ENCODE measurements at places on chromosomes 3 and 15.

GRCh38 chr3:119019767-119020518 is 14.7 kb downstream of the IGSF11 start:
- no peak for DNase-seq

- DNase-seq = no peak
These were observed 31.5 kb downstream of the TM2D3 start for GRCh38 chr15:101620671-101621070.

DNA sequence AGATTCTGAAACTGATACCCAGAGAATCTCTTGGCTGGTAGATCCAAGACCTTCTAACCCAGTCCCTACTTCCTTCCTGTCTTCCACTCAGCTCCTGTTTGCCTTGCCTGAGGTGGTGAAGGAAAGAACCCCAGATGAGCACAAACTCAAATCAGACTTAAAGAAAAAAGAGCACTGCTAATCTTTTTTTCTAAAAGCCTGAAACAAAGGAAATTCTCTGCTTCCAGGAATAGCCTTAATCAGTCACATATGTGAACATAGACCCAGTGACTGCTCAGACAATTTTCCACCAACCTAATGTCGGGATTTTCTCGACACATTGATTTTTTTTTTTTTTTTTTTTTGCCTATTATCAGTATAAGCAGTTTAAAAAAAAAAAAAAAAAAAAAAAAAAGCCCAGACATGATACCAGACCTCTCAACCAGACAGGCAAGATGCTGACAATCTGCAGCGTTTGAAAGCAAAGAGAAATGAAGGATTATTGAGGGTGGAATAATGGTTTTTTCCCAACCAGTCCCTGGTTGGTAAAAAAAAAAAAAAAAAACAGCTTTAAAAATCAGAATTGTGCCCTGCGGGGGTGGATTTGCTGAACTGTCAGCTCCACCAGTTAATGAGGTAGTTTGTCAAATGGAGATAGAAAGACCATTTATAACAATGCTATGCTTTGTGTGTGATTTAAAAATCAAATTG is 256.8 kb upstream of the RARB start:
- no peak for DNase-seq

DNA sequence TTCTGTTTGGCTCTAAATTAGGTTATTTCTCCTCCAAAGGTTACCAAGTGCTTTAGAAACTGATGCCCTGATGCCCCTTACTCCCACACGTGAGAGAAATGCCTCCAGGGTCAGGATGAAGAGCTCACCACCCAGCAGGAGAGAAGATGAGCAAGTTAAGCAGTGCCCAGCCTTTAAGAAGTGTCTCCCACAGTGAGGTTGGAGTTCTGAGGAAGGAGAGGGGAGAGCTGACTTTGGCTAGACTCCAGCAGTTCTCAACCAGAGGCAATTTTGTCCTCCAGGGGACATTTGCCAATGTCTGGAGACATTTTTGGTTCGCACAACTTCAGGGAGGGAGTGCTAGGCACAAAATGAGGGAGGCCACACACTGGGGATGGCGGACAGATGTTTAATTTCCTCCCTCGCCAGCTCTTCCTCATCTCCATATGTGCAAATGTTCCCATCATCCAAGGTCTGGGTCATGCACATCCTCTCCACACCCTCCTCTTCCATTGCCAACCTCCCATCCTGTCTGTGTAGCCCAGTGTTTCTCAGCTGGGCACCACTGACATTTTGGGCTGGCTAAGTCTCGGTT is 50.6 kb upstream of the SLC7A14 start:
- no peak for DNase-seq

GRCh38 chr3:16667633-16668032 is 62.4 kb upstream of the DAZL start:
- no peak for DNase-seq
